ENCODE measurements at places on chromosomes 2 and 18.

DNA sequence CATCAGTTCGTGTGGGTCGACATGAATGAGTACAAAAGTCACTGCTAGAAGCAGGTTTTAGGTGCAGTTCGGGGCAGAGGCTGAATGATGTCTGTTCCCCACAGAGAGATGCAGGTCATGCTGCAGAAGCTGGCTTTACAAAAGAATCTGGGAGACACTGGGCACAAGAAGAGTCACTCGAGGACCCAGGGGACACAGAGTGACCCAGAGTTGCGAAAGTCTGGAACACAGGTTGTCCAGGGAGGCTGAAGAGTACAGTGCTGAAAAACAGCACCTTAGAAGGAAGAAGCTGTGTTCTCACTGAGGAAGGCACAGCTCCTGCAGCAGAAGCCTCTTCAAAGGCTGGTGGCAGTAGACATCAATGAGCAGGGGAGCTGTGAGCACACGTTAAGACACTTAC lies 14.8 kb downstream of the CACNB4 start:
- no peak for DNase-seq

GRCh38 chr18:73669297-73669696 lies 478.3 kb downstream of the FBXO15 start:
- no peak for DNase-seq

DNA sequence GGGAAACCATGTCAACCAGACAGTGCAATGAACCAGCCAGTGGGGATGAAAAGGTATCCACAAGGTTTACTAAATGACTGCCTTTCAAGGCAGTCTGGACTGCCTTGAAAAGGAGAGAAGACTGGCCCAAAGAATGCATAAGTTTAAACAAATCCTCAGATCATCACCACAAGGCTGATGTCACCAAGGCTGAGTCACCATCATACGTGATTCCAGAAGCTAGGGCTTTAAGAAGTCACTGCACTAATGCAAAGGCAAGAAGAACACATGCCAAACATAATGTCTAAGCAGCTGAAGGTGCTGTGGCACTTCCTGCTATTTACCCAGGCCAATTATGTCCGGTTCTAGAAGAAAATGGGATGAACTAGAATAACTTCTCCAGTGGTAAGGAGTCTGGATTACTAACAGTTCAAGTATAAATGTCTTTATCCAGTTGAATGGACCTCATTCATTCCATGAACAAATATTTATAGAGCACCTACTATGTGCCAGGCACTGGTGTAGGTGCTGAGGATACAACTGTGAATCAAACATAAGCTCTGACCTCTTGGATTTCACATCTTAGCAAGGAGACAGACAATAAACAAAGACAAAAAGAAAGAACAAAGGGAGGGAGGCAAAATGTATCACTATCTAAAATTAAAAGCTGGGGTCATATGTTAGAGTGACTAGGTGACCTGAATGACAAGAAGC lies 37.6 kb upstream of the ONECUT2 start:
- no peak for DNase-seq

DNA sequence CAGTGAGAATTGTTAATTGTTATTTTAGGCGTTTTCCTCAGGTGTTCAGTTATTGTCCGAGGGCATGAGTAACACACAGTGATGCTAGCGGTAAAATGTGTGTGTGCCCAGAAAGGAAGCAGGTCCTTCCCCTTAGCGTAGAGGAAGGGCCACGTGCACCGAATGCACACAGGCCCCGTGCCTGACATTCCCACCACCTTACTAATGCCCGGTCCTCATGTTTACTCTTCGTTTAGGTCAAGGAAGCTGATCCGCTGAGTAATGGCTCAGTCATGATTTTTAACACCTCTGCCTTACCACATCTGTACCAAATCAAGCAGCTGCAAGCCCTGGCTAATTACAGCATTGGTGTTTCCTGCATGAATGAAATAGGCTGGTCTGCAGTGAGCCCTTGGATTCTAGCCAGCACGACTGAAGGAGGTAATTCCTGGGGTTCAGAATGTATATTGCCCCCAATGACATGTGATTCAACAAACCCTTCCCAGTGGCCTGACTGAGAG lies 76.7 kb downstream of the MERTK start:
- DNase-seq, result no peak
